Thoracic aorta (tissue), 2 donors: ENCODE measurements at places on chromosomes 7 and 10. TPM values are rescaled to one million over a fixed set of nuclear protein-coding genes. Genes with fewer than 3 reads are reported as not detected.

DNA sequence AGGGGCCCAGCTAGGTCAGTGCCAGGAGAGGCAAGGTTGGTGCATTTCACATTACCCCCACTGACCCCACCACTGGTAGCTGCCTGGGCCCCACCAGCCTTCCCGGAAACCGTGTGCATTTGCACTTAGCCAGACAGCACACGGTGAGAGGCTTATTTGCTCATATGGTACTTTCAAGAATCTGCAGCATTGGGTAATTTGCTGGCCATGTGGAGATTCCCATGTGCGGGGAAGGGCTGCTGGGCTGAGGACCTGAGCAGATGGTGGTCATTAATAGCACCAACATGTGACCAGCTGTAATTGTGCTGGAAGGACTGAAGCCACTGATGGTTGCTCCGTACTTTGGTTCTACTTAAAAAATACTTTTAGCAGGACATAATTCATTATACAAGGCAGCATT, 323.8 kb downstream of the DPP6 start:
- no peak overlapping the region for H3K27ac ChIP-seq
- no peak for DNase-seq
- no peaks in the 10 kb centered on the region for H3K27me3 ChIP-seq
- H3K36me3 ChIP-seq, result no peaks in the 10 kb centered on the region
- H3K4me1 ChIP-seq, result no peaks in the 10 kb centered on the region

MUC3A gene
- total RNA-seq, result not detected

GRCh38 chr7:80612880-80613279, 25.6 kb upstream of the CD36 start:
- no peaks in the 10 kb centered on the region for H3K36me3 ChIP-seq
- no peak overlapping the region for H3K4me3 ChIP-seq
- H3K27me3 ChIP-seq, result no peaks in the 10 kb centered on the region
- DNase-seq, result no peak
- no peaks in the 10 kb centered on the region for H3K4me1 ChIP-seq

PKD2L1 gene
- not detected for total RNA-seq

DNA sequence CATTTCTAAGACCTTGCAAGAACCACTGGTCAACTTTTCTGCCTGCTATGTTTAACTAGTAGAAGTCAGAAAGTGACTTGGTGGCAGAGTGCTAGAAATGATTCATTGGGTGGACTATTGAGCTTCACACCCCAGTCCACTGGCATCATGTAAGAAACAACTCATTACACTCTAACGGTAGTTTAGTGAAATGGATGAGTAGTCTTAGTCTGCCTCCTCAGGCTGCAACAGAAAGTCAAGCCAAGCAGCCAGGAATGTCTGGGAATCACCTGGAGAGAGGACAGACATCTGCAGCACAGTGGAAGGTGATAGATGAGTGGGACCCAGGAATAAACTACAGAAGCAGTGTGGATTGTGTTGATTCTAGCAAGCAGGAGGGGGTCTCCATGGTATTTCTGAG, 125.4 kb downstream of the AUTS2 start:
- H3K27me3 ChIP-seq, result no peaks in the 10 kb centered on the region
- DNase-seq, result no peak
- no peak overlapping the region for H3K27ac ChIP-seq
- no peaks in the 10 kb centered on the region for H3K4me1 ChIP-seq
- H3K4me3 ChIP-seq, result no peak overlapping the region

DNA sequence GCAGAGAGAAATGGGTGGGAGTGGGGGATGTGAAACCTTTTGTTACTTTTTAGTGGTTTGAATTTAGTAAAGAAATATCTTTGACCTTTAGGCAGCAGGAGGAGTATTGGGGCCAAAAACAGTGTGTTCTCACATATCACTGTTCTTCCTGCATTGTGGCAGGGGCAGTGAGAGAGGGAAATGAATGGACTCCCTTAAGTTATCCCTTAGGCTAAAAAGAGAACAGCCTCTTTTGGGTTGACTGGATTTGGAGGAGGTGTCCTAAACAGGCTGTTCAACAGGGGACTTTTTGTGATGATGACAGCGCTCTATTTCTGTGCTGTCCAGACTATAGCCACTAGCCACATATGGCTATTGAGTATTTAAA, 22.3 kb downstream of the ZNF775 start:
- no peak for DNase-seq
- H3K27me3 ChIP-seq, result no peaks in the 10 kb centered on the region
- H3K4me1 ChIP-seq, result peaks cover 3% of the 10 kb centered on the region
- no peak overlapping the region for H3K4me3 ChIP-seq
- no peaks in the 10 kb centered on the region for H3K36me3 ChIP-seq

DNA sequence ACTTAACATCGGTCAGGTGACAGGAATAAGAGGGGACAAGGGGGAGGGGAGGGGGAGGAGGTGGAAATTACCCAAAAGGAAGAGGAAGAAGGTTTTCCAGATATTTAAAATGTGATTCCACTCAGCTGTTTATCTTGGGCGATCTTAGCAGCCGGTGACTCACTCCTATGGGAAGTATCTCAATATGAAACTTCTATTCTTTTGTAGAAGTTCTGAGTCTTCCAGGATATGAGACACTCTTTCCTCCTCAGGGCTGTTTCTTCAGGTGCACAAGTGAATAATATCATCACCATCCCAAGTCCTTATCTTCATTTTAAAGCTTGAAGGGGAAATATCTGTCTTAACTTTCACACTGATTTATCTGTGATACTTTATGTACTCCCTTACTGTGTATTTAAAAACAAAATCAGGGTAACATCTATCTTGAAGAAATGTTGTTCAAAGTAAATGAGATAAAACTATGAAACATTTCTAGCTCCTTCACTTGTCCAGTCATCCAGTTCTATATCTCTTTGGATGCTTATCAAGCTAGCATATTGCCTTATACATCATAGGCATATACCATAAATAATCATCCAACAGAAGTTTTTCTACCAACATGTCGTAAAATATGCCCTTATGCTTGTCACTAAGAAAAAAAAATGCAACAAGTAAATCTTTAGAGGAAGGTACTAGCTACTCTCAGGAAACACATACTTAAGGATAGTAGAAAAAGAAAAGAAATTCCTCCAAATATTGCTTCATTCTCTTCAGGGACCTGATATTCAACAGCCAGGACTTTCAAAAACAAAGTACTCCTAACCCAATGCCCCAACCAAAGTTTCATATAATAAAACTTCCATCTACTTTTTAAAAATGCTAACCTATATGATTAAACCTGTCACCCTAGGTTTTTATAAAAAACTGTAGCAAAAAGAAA, 13.7 kb downstream of the DOCK4 start:
- no peak overlapping the region for H3K4me3 ChIP-seq
- no peak for DNase-seq
- H3K36me3 ChIP-seq, result no peaks in the 10 kb centered on the region

DNA sequence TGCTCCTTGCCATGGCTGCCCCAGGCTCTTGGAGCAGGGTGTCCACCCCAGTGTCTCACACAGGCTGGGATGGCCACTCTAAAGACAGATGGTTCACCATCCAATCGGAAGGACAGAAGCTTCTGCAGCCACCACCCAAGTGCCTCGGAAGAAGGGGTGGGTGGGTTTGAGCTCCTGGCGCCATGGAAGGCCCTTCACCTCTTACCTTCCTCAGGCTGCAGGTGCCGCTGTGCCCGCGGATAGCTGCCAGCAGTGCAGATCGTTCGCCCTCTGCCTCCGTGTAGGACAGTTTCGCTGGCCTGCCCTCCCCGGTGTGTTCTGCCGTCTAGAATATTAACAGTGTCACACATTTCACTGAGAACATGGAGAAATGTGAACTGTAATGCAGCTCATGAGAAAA, 243.6 kb upstream of the GRB10 start:
- H3K4me1 ChIP-seq, result no peaks in the 10 kb centered on the region
- no peak overlapping the region for H3K4me3 ChIP-seq
- no peak for DNase-seq

TRIM50 gene
- total RNA-seq, result 1.5 TPM

DNA sequence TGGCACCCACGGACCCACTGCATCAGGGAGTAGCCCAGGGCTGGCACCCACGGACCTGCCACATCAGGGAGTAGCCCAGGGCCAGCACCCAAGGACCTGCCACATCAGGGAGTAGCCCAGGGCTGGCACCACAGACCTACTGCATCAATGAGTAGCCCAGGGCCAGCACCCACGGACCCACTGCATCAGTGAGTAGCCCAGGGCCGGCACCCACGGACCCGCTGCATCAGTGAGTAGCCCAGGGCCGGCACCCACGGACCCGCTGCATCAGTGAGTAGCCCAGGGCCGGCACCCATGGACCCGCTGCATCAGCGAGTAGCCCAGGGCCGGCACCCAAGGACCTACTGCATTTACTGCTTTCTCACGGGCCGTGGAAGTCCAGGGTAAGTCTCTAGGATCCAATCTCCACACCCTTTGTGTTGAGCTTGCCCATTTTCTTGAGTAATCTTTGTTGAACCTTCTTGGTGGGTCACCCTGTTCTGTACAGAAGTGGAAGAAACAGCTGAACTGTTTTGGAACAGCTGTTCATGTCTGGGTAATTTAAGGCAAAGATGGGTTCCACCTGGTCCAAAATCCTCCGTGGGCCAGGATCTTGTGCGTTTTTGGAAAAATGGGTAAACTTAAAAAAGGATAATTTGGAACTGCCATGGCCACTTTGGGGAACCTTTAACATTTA, 69.0 kb downstream of the VIPR2 start:
- H3K4me1 ChIP-seq, result peaks cover 6% of the 10 kb centered on the region
- no peak for DNase-seq
- no peaks in the 10 kb centered on the region for H3K27me3 ChIP-seq
- H3K36me3 ChIP-seq, result no peaks in the 10 kb centered on the region
